ENCODE measurements at places on chromosomes 5 and 9.

- DNase-seq, result no peak
These were observed 877.0 kb downstream of the NR2F1-AS1 start for GRCh38 chr5:92703976-92704375.

GRCh38 chr5:179142434-179143198 lies 82.4 kb downstream of the ZNF354C start:
- DNase-seq, result no peak

DNA sequence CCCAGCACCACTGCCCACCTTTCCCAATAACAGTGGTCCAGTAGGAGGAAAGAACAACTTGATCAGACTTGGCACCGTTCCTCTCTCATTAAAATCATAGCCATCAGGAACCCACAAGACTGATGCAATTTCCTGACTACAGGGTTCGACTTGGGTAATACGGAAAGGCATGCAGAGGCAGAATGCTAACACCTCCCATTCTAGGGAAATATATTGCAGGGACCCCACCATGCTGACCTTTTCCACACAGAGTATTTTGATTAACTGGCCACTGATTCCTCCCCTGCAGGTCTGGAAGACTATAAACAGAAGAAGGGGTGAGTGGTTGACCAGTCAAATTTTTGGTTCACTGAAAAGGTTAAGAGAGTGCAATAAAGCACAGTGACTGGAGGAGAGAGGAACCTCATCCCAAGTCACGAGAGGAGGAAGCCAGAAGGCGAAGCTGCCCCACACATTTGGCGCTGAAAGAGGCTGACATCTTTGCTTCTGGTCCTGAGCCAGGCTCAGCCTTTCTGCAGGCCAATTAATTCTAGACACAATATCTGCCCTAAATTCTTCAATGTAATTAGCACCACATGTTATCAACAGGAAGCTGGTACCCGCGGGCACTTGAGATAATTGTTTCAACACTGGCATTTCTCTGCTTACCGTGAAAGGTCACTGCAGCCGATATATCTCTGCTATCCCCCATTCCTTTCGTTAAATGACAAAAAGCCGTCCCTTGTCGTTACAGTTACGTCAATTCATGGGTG lies 64.7 kb upstream of the SPOCK1 start:
- DNase-seq, result peak; percentile 96

DNA sequence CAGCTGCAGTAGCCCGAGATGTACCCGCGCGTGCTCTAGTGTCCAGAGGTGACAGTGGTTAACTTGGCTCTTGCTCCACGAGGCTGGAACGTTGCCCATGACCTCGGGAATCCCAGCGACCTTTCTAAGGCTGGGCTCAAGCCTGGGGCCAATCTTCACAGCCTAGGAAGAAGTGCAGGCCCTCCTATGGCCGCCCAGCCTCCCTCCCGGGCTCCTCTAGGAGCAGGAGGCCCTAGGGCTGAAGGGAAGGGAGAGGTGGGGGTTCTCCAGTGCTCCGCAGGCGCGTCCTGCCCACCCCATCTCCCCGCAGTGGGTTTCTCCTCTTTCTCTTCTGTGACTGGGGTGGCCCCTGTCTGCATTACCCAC lies 13.3 kb downstream of the NR2F1 start:
- no peak for DNase-seq

DNA sequence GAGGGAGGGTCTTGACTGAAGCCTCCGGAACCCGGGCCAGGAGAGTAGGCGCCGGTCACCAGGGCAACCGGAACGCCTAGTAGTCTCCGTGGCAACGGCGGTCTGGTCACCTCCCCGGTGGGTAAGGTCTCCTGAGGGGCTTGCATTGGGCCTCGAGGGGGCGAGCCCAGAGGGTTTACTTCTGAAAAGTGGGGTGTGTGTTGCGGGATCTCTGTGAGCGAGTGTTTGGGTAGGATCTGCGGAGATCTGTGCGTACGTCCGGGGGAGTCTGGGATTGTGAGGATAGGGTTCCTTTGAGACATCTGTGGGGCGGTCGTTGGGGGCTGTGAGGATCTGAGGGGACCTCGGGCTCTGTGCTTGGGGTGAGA lies at the start of gene FAM221B:
TSS of gene FAM221B (minus strand) at position 17 of the 368 bp plus-strand sequence. CDS start 2,571 bp downstream, outside the sequence.
- no peak for DNase-seq

DNA sequence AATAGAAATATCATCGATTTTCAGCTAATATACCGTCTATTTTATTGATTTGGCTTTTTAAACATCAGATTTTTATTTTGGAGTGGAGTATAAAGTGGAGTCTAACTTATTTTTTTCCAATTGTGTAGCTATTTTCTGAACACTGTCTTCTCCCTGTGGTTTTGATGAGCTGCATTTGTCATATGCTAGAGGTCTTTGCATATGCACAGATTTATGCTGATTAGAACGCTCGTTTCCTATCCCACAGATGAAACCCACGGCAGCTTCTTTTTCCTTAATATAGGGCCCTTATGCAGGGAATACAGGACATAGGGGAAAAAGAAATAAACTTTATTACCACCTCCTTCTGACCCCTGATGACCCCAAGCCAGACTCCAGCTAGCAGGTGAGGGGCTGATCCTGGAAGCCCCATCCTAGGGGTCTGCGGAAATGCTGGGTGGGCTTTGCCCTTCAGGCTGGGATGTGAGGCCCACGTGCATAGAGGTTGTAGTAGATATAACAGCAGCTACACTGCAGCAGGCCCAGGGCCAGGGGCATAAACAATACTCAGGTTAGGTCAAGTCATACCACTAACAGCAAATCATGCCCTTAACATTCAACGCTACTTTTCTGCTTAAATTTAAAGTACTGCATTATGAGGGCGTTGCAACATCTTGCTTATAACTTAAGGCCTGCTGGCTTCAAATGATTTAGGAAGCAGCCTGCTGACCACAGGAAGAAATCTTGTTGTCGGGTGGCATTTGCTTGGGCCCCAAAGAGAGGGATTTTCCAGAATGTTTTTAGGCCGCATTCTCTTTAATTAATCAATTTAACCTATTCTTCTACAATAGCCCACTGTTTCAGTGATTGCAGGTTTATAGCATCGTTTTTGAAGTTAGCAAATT lies 28.5 kb downstream of the MVB12B start:
- no peak for DNase-seq

DNA sequence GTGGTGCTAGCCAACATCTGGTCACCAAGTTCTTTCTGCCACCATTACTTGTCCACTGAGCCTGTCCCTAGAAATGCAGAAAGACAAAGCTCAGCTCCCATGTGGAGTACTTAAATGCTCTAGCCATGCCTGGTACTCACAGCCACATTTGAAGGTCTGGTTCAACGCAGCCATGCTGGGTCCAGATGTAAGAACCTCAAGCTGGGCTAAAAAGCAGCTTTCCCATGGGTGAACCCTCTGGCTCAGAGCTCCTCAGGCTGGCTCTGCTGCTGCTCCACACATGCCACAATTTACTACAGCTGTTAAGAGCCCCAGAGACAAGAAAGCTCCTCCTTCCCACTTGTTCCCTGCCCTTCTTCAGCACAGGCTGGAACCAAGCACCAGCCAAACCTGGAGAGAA lies 97.1 kb upstream of the LRRTM2 start:
- DNase-seq, result no peak

GRCh38 chr5:101390151-101390908 lies 487.2 kb upstream of the ST8SIA4 start:
- DNase-seq, result peak; percentile 7

DNA sequence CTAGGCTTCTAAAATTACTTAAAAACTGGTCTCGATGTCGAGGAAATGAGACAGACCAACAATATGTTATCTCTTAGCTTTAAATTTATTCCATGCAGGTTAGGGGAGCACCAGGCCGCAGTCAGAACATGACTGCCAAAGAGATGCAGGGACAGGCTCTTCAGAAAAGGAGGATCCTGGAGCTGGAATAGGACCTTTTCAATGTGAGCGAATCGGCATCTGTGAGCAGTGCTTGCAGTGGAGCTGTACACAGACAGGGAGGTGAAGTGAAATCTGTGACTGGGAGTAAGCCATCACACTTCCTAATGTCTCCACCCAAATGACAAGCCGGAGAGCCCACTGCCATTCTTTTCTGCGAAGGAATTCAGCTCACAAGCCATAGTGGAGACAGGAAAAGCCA lies 78.2 kb downstream of the EFNA5 start:
- DNase-seq, result no peak

GRCh38 chr5:59174248-59174844 lies 591.5 kb downstream of the RAB3C start:
- no peak for DNase-seq

- no peak for DNase-seq
These were observed 145.3 kb upstream of the ADCY2 start for GRCh38 chr5:7250611-7251010.

DNA sequence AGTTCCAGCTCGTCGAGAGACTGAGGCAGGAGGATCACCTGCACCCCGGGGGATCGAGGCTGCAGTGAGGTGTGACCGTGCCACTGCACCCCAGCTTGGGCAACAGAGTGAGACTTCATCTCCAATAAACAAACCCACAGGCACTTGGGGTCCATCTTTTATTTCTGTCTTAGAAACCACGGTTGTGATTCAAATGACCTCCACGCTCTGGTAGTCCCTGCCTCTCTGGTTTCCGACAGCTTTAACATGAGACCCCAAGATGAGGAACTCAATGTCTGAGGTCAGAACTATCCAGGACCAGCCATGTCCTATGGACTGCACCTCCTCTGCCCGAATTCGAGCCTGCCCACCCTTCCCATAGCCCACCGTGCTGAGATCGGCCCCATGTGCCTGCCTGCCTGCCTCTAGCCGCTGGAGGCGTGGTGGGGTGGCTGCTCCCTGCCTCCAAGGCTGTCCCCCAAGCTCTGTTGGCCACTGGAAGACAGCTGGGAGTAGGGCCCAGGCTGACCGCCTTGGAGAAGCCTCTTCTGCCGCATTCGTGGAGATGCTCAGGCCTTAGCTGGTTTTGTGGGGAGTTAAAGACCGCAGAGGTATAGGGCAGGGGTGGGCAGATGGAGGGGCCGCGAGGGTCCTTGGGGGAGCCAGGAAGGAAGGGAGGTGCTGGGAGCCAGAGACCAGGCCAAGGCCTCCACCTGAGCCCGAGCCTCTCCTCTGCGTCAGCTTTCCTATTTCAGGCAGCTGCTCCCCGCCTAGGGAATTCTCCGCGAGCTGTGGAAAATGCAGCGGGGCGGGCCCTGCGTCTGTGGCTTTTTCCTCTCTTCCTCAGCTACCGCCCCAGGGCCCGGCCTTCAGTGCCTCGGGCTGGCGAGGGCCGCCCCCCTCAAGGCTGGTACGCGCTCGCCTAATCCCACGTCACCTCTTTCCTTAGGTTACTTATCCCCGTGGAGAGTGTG lies 6.9 kb upstream of the WDR5 start:
- no peak for DNase-seq

DNA sequence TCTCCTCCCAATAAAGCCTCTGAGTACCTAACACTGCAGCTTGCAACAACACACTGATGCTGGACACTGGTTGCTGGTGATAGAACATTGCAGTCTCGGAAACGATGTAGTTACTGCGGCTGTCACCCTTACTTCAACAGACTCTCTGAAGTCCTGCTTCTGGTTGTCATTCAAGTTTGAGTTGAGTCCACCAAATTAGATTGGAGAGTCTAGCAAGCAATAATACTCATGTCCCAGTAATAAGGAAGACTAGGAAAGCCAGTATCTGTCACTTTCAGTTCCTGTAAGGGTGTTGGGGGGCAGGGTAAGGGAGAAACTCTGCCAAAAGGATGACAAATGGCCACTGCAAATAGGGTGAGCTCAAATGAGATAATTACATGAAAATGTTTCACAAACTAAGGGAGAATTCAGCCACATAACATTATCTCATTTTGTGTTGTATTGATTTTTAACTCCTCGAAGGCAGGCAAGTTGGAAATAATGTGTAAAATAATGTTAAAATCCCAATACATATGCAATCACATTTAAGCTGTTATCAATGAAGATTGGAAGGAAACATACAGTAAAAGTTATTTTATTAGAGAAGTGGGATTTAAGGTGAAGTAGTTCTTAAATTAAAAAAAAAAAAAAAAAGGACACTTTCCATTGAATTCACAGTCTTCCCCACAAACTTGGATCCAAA lies 849 bp upstream of the IFT74 start:
- no peak for DNase-seq

DNA sequence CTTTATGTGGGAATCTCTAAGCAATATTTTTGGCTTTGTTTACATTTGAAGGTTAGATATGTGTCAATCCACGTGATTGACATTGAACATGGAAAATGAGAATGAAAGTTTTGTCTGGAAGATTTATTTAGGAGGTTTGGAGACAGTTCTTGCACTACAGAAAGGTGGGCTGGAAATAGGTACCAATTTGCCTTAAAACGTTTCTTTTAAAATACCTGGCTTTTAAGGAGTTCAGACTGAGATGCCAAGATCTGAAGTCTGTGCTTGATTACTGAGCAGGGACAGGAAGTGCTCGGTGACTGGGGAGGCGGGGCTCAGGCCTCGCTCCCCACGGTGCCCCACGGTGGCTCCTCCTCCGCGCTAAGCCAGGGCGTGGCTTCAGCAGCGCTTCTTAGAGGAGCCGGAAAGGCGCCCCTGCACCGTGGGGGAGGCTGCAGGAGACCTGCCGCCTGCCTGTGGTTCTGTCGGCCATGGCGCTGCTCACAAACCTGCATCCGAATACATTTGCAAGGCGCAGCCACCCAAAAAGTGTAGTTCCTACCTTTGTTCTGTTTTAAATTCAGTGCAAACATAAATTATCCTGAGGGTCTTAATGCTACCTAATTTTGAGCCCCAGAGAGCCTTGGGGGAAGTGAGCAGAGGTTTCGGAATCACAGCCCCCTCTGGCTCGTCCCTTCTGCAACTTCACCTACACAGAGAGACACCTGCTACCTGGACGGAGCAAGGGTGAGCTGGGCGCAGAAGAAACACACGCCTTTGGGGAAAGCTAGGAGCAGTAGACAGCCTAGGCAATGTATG lies 49.2 kb downstream of the USP20 start:
- DNase-seq, result peak; percentile 61

GRCh38 chr5:119302916-119303897 lies 52.6 kb upstream of the TNFAIP8 start:
- DNase-seq, result peak; percentile 87

DNA sequence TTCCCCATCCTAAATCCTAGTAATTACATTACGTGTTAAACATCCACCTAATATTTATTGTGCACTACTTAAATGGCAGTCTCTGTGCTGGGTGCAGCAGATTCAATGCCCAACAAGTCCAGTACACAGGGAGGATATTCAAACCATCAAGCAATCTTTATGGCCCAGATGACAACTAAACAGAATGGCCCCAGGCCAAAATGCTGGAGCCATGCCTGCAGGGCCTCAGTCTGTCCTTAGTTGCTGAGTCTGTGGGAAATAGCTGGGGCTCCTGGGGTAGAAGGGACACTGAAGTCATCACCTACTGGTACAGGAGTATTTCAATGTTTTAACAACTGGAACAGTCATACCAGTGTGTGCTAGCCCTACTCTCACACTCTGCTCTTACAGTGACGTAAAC lies 153.5 kb downstream of the ZNF608 start:
- DNase-seq, result no peak

DNA sequence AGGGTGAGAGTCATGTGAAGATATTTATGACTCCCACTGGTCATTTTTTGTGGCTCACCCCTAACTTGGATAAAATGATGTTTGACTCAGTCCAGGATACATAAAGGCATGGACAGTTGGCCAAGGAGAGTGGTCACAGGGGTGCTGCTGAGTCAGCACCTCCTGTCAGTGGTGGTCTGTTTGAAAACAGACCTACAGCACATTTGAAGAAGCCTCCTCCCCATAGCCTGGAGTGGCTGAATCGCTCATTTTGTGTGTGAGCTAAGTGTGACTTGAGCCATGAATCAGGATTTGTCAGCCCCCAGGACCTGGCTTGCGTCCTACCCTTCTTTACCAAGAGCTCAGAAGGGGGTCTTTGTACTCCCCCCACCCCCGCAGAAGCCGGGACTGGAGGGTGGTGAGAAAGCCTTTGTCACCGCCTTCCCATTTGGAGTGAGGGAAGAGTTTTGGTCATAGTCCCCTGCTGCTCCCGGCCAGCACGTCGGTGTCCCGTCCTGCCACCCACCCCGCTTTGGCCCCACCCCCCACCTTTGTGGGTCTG lies 35.6 kb downstream of the TRIO start:
- DNase-seq, result no peak

- no peak for DNase-seq
These were observed 39.5 kb downstream of the FAM174A start for GRCh38 chr5:100574716-100575115.

Measured in AG09319 (cell line).